Stomach (tissue), 19 donors: ENCODE measurements at places on chromosomes 5 and 9. TPM values are rescaled to one million over a fixed set of nuclear protein-coding genes. Genes with fewer than 3 reads are reported as not detected.

LHX6 gene
- 0.29 TPM for total RNA-seq

SH3PXD2B gene
- total RNA-seq = 35.1 TPM

PLAC8L1 gene
- total RNA-seq = not detected

INSL6 gene
- not detected for total RNA-seq

CARTPT gene
- not detected for total RNA-seq
